ENCODE measurements at places on chromosomes 7 and 10.

- no peak for DNase-seq
Observed at GRCh38 chr10:18136073-18136791, 4.0 kb upstream of the CACNB2 start.

- no peak for DNase-seq
Observed at GRCh38 chr10:101292194-101293006, 61.6 kb upstream of the BTRC start.

- DNase-seq, result no peak
Observed at GRCh38 chr7:16399916-16400892, 21.1 kb downstream of the CRPPA start.

GRCh38 chr10:73494877-73495225 lies 973 bp downstream of the PPP3CB start:
- DNase-seq, result no peak

DNA sequence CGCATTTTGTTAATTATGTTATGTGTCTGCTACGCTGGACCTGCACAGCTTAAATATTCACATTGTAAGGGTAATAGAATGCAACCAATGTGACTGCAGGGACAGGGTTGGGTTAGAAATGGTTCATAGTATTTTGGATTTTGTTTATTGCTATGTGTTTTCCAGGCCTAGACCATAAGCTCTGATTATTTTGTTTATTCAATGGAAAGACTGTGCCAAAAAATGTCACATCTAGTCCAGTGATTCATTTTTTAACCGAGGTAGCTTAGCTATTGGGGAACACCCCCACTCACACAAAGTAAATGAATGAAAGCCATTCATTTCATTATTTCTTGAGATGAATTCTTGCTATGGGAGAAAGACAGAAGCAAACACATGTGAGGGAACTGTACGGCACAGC lies 516.5 kb upstream of the ANKRD30A start:
- DNase-seq, result no peak

Data from NCI-H187 (cell line).